A549 treated with RU486 at 1 μM for 4 hours (cell line): ENCODE measurements at places on chromosomes 7 and 10. TPM values are rescaled to one million over a fixed set of nuclear protein-coding genes. Genes with fewer than 3 reads are reported as not detected.

Gene TEX36
- total RNA-seq, result not detected in 5 replicates

Gene CALCR
- total RNA-seq, result 0.02 TPM in 1 of 5 replicates, not detected in the others

Gene TAS2R60
- not detected in 5 replicates for total RNA-seq

Gene POT1
- 10.0 to 15.7 TPM (median 13.0 TPM) in 5 replicates for total RNA-seq

Gene IFIT2
- total RNA-seq, result 2.5 to 4.8 TPM (median 3.6 TPM) in 5 replicates

Gene ADAM22
- 0.25 to 0.77 TPM (median 0.38 TPM) in 5 replicates for total RNA-seq

Gene TMEM178B
- total RNA-seq, result 1.1 to 1.7 TPM (median 1.4 TPM) in 5 replicates
